Activated CD4-positive, alpha-beta T cell treated with anti-CD3 and anti-CD28 coated beads, Interleukin-2, amount 10 ng/mL, durations not matched to agents 24 days and 14 days (primary cell): ENCODE measurements at places on chromosomes 5 and 9. TPM values are rescaled to one million over a fixed set of nuclear protein-coding genes. Genes with fewer than 3 reads are reported as not detected.

Gene TLR4
- not detected in 2 replicates for total RNA-seq

Gene CDH18
- not detected in 2 replicates for total RNA-seq

Gene SLC22A5
- total RNA-seq = 4.9 and 5.5 TPM in 2 replicates

Gene NR4A3
- total RNA-seq = 51.1 and 52.8 TPM in 2 replicates

Gene TGFBI
- not detected in 2 replicates for total RNA-seq

Gene DDX4
- total RNA-seq = 0.19 and 0.40 TPM in 2 replicates

Gene PCDH12
- total RNA-seq = 1.8 and 2.2 TPM in 2 replicates

Gene RNF130
- 7.3 and 8.9 TPM in 2 replicates for total RNA-seq

Gene CD72
- 8.1 and 9.0 TPM in 2 replicates for total RNA-seq

Gene PCDHGB6
- total RNA-seq = 0.09 and 0.14 TPM in 2 replicates

Gene CORO2A
- 0.92 and 1.4 TPM in 2 replicates for total RNA-seq

Gene LMX1B
- total RNA-seq = not detected in 2 replicates

Gene ZFP2
- total RNA-seq = 0.33 TPM in 1 of 2 replicates, not detected in the other

Gene IQGAP2
- 37.3 and 39.3 TPM in 2 replicates for total RNA-seq

Gene RNF180
- not detected in 2 replicates for total RNA-seq

Gene TMC1
- total RNA-seq = not detected in 2 replicates

Gene NUDT12
- total RNA-seq = 1.8 and 2.4 TPM in 2 replicates

Gene C5orf63
- total RNA-seq = 5.6 and 5.7 TPM in 2 replicates

Gene DIAPH1
- total RNA-seq = 225 and 232 TPM in 2 replicates

Gene TLX3
- total RNA-seq = not detected in 2 replicates

Gene ALDH7A1
- 1.3 and 1.9 TPM in 2 replicates for total RNA-seq
